ENCODE measurements at places on chromosomes 16 and 17.
A peak's percentile ranks its signal among the peaks of the same experiment; 100 is the strongest.

- DNase-seq: no peak
These were observed 55.4 kb upstream of the ENDOV start for GRCh38 chr17:80359422-80360110.

- peak; percentile 86 for DNase-seq
These were observed 2.5 kb downstream of the ALOX15B start for GRCh38 chr17:8041249-8041928.

DNA sequence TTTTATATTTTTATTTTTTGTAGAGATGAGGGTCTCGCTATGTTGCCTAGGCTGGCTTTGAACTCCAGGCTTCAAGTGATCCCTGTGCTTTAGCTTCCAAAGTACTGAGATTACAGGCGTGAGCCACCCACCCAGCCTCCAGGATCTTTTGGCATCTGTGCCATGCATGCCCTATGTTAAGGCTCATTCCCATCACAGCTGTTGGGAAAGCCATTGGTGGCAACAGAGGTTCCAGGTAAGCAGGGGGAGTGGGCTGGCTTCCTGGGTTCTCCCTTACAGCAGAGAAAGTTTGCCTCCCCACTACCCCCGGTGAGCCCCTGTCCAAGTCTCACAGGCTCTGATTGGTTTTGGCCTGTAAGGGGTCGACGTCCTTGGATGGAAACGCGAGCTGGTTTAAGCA, 8.9 kb upstream of the MRTFB start:
- no peak for DNase-seq

DNA sequence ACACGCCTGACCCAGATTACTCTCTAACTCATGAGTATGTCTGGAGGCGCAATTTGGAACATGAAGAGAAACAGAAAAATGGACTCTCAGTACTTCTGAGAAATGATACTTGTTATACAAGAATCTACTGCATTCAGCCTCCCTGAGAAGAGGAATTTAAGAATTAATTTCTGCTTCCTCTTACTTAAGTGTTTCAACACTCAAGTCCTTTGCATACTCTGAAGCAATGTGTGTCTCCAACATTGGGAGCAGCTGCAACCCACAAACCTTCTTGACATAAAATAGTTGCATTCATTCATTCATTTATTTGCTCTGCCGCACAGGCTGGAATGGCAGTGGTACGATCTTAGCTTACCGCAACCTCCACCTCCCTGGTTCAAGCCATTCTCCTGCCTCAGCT, 199.8 kb downstream of the NPIPA7 start:
- peak; percentile 42 for DNase-seq

DNA sequence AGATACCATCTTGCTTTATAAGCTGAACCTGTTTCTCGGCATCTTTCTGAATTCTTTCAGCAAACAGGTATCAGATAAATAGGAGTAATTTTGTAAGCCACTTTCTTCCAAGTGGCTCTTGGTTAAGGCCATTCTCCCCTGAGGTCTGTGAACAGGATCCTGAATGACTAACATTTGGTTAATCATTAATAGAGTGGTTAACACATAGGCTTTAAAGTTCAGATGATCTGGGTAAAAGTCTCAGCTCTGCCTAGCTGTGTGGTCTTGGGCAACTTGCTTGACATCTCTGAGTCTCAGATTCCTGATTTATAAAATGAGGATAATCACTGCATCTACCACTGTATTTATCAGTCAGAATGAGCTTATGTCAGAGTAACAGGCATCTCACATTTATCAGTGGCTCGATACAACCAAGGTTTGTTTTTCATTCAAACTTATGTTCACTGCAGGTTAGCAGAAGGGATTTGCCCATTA, 44.4 kb upstream of the ANKFN1 start:
- DNase-seq: no peak

DNA sequence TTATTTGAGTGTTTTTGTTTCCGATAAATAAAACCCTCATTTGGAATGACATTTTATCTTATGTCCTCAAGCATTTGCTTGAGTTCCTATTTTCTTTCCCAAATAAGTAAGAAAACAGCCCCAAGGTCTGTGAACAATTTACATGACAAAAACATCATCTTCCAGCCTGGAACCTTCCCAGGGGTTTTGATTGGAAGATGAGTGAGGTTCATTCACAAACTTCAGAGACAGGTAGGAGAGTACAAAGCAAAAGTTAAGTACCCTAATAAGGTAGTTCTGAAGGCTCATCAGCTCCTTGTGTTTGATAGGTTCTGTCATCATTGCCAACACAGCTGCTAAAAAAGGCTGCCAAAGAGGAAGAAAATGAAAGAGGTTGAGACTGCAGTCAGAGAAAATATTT, 772.8 kb downstream of the CDH8 start:
- no peak for DNase-seq

- DNase-seq: no peak
These were observed 42.9 kb upstream of the C16orf78 start for GRCh38 chr16:49330562-49331201.

DNA sequence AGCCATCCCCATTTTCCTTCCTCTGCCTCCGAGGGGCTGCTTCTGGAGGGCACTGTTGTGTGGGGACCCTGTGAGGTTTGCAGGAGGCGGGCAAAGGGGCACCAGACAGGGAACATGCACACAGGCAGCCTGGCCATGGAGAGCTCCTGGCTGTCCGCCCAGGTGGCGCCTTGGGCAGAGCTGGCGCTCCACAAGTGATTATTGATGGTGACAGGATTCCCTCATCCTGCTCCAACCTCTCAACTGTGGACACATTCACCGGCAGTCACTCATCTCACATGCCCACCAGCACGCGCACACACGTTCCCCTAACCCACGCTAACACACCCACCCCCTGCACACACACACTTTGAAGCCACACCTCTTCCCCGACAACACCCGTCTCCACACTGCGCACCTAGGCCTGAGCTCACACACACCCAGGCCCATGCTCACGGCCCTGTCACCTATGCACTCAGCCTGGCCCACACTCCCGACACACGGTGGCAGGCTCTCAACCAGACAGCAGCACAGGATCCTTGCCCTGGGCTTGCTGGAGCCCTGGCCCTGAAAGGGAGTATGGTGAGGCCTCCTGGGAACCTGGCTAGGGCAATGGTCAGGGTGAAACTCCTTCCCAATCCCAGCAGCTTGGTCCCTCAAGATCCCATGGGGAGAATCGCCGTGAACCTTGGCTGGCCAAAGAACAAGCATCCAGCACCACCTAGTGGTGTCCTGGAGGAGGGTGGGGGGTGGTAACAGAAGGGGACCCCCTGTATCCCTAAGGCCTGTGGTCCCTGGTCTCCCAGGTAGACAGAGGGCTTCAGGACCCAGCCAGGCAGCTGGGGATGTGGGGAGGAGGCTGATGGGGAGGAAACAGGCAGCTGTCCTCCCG, 3.6 kb downstream of the PNMT start:
- peak; percentile 70 for DNase-seq

DNA sequence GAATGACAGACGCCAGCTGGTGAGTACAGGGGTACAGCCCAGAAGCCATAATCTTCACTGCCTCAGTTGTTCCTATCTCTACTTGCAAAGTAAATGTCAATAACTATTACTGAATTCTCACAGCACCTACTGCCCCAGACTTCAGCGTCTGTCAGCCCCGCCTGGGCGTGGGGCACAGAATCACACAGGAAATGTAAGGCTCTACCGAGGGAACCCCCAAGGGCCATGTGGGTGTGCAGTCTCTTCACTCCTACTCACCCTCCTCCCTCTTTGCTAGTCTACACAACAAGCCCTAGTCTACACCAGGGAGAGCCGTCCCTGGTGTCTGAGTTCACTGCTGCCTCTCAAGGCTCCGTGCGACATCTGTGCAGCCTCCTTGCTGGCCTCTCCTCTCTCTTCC, 4.5 kb downstream of the NPTX1 start:
- no peak for DNase-seq

- peak; percentile 27 for DNase-seq
These were observed 22.4 kb downstream of the TADA2A start for GRCh38 chr17:37429039-37429438.

- DNase-seq: no peak
These were observed 105.9 kb upstream of the ANKFN1 start for GRCh38 chr17:56047331-56047730.

DNA sequence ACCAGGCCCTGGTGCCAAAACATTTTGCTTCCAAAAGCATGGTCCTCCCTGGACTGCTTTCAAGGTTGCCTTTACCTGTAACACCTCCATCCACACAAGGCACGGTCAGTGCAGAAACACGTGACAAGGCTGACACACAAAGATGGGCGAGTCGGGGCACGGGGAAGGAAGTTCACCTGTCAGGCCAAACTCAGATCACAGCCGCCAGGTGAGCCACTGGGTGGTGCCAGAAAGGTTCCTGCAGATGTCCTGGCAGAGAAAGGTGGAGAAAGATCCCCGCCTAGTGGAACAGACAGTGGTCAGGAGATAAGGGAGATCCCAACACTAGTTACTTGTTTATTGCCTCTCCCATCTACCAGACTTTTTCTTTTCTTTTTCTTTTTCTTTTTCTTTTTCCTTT, 155.3 kb downstream of the AIPL1 start:
- peak; percentile 58 for DNase-seq

- peak; percentile 15 for DNase-seq
These were observed 217.8 kb downstream of the ZFHX3 start for GRCh38 chr16:72829846-72830775.

GRCh38 chr16:51938861-51939260, 608.1 kb downstream of the TOX3 start:
- no peak for DNase-seq

DNA sequence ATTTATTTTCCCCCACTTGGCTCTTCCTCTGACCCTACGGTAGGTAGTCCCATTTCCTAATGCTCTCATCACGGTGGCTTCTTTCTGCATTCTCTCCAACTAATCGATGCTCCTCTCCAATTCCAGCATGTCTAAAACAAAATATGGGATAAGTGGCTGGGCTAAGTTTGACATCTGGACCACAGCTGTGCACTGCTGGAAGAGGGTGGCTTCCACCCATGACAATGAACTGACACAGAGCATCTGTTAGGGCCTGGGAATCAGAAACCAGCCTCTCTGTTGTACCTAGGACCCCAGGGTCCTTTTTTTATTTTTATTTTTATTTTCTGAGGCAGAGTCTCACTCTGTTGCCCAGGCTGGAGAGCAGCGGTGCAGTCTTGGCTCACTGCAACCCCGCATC, 29.0 kb upstream of the SLC39A11 start:
- DNase-seq: no peak

DNA sequence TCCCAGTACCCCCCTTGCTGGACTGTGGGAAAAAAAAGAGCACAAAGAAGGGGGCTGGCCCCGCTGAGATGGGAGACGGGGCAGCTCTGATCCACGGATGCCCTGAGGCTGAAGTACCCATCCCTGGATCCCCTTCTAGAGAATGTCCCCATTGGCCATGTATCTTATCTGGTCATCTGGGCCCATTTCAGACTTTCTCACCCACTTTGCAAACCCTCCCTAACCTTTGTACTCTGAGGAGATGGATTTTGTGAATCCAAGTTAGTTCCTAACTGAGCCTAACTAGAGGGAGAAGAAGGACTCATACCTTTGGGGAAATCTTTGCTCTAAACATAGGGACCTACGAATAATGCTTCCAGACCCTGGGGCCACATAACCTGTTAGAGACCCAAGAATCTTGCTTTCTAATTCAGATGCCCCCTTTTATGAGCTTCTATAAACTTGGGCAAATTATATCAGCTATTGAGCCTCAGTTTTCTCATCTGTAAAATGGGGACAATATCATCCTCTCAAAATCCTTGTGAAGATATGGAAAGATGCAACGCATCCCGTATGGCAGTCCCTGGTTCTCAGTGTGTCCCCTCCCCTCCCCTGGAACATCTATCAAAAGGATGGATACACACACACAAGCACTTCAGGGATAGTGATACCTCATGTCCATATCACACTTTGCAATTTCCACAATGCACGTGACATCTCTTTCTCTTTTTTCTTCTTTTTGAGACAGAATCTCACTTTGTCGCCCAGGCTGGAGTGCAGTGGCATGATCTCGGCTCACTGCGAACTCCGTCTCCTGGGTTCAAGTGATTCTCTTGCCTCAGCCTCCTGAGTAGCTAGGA, 16.8 kb upstream of the FZD2 start:
- no peak for DNase-seq

Measured in Karpas-422 (cell line).